ENCODE measurements at places on chromosomes 2 and 18. TPM values are rescaled to one million over a fixed set of nuclear protein-coding genes. Genes with fewer than 3 reads are reported as not detected.

DNA sequence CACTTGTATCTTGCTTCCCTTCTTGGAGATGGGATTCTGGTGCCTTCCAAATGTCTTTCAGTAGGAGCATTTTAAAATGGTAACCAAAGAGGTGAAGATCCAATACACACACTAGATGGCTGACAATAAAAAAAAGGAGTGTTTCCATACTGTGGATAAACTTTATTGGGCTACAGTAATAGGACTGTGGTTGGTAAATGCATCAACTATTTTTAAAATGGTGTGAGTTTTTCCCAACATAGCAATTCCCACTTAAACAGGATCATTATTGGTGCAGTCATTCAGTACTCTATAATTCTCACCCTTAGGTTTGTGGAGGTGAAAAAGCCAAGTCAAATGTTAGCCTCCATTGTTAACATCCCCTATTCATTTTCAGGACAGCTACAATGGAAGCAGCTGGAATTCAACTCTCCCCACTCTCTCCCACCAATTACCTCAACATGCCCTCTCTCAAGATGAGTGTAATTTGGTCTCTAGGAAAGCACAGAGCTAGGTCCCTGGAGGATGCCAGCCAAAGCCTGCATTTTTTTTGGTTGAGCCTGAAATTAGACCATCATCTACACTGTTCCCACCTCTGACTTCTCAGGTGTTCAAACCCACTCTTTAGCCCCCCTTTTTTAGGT is 273.3 kb downstream of the TCF4 start:
- no peak for DNase-seq

The EGR4 gene
- not detected for total RNA-seq

The EFEMP1 gene
- total RNA-seq, result 7.4 TPM

- DNase-seq, result no peak
Measured at GRCh38 chr2:101658387-101658786, 39.1 kb upstream of the MAP4K4 start.

GRCh38 chr2:117692001-117692763 is 122.3 kb upstream of the DDX18 start:
- DNase-seq, result no peak

- no peak for DNase-seq
Measured at GRCh38 chr18:57834616-57835015, 31.5 kb upstream of the ATP8B1 start.

GRCh38 chr2:234060236-234060635 is 9.7 kb downstream of the SPP2 start:
- DNase-seq, result no peak

- DNase-seq, result no peak
Measured at GRCh38 chr2:174122185-174122584, 126.1 kb downstream of the OLA1 start.

The AKAIN1 gene
- not detected for total RNA-seq

- DNase-seq, result no peak
Measured at GRCh38 chr2:101619191-101619591, 78.3 kb upstream of the MAP4K4 start.

DNA sequence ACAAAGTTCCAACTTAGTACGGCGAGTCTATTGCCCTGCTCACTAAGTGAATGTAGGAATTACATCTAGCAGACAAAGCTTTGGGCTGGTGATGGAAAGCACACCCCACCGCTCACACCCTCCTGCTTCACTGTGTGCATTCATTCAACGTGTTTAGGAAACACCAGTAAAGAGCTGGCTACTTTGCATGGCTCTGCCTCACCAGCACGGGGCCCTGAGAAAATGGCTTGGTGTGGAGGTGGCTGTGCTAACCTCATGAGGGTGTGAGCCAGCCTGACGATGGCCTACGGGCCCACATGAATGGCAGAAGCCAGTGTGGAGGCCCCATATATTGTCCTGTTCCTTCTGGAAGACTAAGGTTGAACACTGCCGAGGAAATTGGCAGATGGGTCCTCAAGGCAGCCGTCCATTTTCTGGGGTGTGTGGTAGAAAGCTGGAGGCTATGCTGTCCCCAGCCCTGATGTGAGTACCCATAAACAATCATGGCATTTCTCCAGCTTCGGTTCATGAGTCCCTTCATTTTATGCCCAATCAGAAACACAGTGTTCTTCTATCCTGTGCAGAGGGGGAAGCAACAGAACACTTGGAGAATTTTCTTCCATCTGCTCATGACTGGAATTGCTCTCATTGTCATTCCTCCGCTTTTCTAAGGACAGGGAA is 269.4 kb downstream of the PHLPP1 start:
- DNase-seq, result no peak

The FOXD4L1 gene
- total RNA-seq, result 0.18 TPM

The POTEF gene
- not detected for total RNA-seq

DNA sequence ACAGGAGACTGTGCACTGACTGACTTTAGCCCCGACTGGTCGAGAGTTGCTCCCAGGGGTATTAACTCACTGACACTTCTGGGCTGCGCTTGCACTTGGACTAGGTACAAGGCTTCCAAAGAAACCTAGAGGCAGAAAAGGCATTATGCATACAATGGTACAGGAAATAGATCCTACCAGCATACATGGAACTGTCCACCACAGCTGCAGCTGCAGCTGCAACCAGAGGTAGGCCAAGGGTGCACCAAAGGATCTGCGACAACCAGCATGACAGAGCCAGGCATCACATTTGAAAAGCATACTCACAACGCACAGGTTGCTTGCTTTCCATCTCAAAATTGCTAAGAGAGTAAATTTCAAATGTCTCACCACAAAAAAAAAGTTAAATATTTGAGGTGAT is 22.6 kb upstream of the PGAP1 start:
- no peak for DNase-seq

The INHBB gene
- 0.50 TPM for total RNA-seq

- no peak for DNase-seq
Measured at GRCh38 chr2:186949726-186950256, 100.8 kb upstream of the ZSWIM2 start.

The VWC2L gene
- total RNA-seq, result not detected

The GALNT5 gene
- total RNA-seq, result 5.3 TPM

GRCh38 chr2:101160454-101160853 is 9.3 kb upstream of the TBC1D8 start:
- no peak for DNase-seq

- DNase-seq, result no peak
Measured at GRCh38 chr2:80028584-80028983, 276.0 kb downstream of the LRRTM1 start.

- no peak for DNase-seq
Measured at GRCh38 chr2:135904341-135904989, 28.2 kb upstream of the MCM6 start.

GRCh38 chr18:55587418-55588110 is 428 bp downstream of the TCF4 start:
- no peak for DNase-seq

The QPCT gene
- total RNA-seq, result not detected

- no peak for DNase-seq
Measured at GRCh38 chr2:231668981-231669380, 39.3 kb upstream of the PTMA start.

GRCh38 chr2:127674241-127675209 is 805 bp downstream of the LIMS2 start:
- no peak for DNase-seq

GRCh38 chr2:98473995-98474780 is 29.5 kb downstream of the INPP4A start:
- no peak for DNase-seq
